Epithelial cell of proximal tubule (primary cell): ENCODE measurements at places on chromosomes 16 and 17.
A peak's percentile ranks its signal among the peaks of the same experiment; 100 is the strongest.

- no peak for DNase-seq
Measured at GRCh38 chr17:68457168-68457538, at the start of gene WIPI1. TSS of gene WIPI1 (minus strand) at chr17:68457496. CDS start at chr17:68457421, 75 bp downstream.

- no peak for DNase-seq
Measured at GRCh38 chr17:27379888-27380533, 76.2 kb upstream of the KSR1 start.

DNA sequence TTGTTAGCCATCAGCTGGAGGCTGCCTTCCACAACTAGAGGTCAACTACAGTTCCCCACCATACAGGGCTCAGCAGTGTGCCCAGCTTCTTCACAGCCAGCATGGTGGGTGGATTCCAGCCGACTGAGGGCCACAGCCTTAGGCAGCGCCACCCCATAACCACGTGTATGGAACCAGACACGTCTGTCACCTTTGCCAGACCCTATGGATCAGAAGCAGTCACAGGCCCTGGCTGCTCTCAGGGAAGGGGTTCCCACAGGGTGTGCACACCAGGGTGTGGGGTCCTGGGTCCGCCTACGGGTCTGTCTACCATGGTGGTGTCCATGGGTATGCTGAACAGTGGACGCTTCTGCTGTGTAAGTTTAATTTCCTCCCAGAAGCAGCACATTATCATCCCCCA, 265.0 kb upstream of the FOXF1 start:
- no peak for DNase-seq

- DNase-seq = no peak
Measured at GRCh38 chr16:15757630-15758251, 99.1 kb downstream of the MYH11 start.

GRCh38 chr17:63268827-63269226, 177.3 kb downstream of the CYB561 start:
- DNase-seq = no peak

- DNase-seq = no peak
Measured at GRCh38 chr17:65780111-65780510, 218.7 kb upstream of the AXIN2 start.

GRCh38 chr17:36768394-36768793, 167.0 kb downstream of the MRM1 start:
- no peak for DNase-seq

GRCh38 chr16:27169511-27170071, 33.7 kb upstream of the KDM8 start:
- no peak for DNase-seq

DNA sequence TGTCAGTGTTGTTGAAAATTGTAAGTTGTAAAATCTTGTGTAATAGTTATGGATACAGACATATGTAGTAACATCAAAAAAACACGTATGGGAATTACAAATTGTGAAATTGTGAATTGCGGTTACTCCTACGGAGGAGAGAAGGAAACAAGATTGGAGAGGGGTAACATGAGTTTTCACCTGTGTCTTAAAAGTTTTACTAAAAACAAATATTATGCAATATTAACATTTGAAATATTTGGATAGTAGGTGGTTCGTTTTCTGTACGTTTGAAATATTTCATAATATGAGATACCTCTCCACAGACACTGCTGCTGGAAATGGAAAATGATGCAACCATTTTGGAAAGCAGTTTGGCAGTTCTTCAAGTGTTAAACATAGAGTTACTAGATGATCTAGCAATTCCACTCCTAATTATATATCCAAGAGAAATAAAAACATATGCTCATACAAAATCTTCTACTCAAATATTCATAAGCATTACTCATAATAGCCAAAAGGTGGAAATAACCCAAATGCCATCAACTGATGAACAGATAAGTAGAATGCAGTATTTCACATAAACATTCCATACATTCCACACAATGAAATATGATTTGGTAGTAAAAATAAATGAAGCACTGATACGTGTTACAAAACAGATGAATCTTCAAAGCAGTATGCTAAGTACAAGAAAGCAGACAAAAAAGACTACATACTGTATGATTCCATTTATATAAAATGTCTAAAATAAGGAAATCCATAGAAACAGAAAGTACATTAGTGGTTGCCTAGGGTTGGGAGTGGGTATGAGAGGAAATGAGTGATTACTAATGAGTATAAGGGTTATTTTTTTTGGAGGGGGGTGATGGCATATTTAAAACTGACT, 40.7 kb upstream of the ABCA10 start:
- DNase-seq = no peak

- DNase-seq = no peak
Measured at GRCh38 chr17:35752945-35753764, at the start of gene GAS2L2. TSS of gene GAS2L2 (minus strand) at chr17:35753239. CDS start at chr17:35752850, 389 bp downstream.

DNA sequence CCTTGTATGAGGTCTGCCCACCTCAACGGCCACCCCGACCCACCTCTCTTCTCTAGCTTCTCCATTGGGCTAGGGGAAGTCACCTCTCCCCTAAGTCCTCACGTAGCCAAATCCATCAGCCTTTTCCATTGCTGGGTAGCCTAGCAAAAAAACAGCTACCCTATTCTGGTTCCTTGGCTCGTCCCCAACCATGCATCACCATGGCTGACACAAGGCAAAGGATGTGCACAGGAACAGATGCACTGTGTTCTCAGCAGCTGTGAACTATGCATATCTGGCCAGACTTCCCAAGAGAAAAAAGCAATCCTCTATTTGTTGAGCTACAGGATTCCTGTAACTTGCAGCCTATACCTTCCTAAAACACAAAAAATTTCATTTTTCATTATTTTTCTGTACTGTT, 22.0 kb upstream of the FLCN start:
- no peak for DNase-seq

DNA sequence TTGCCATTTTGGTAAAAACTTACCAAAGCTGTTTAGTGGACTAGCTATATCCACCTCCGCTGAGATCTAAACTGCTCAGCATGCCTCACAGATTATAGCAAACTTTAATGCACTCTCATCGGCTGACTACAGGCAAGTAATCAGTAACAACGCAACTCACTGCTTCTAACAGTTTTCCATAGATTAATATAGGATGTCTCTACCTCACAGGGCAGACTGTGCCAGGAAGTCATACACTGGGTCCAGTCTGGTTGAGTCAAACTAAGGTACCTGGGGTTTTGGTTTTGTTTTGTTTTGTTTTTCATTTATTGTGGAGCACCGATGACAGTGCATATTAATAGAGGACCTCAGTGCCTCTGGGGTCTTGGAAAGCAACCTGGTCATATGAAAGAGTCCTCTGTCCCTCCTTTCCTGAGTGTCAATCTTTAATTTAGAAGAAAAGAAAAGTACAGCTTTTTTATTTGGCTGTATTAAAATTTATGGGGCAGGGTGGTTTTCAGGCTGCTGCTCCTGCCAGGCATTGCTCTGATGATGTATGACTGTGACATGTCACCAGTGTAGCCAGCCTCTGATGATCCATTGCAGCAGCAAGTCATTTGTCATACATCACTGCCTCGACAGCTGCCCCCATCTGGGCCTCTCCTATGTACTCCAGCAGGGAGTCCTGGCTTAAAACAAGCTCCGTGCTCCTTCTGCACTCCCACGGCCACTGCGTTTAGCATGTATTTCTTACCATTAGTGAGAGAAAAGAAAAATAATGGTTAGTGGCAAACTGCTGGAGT, 854.1 kb downstream of the KCNJ2 start:
- DNase-seq = peak; percentile 6

GRCh38 chr16:19524616-19525384, 1.1 kb downstream of the CCP110 start:
- no peak for DNase-seq

DNA sequence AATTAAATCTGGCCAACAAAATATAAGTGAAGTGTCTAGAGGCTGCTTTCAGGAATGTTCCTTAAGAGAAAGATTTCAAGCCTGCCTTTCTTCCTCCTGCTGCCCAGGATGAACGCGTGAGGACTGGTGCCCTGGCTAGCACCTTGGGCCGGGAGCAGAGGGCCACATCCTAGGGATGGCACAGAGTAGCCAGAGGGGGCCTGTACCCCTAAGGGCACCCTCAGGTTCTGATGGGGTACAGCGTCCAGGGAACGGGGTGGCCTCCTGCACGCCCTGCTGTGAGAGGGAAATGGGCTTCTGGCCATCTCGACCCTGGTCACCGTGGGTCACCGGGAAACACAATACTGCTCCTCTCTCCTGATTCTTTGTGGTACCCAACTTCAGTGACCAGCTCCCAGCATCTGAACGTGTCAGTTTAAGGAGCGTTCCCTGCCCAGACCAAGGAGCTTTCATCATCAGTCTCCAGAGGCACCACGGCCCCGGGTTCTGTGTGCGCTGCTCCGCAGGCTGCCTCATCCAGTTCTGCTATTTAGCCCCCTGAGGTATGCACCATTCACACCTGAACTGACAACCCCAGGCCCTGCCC, 40.3 kb downstream of the MAP1LC3B start:
- no peak for DNase-seq

- no peak for DNase-seq
Measured at GRCh38 chr17:10879190-10879836, 41.4 kb upstream of the PIRT start.

DNA sequence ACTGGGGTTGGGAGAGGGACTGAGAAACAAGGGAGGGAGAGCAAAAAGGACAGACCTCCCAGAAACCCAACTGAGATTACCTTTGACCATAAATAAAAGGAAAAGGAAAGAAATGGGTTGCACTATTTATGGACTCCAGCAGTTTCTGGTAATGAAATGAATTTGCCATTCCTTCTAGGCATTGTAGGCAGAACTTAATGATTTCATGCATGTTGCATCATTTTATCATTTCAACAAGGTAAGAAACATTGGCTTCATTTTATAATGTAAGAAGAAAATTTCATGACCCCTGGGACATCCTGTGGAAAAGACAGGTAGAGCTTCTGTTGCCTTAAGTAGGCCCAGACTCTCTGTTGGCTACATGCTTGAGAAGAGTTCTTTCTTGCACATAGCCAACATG, 8.2 kb upstream of the CDYL2 start:
- no peak for DNase-seq

GRCh38 chr17:74452841-74453661, 13.4 kb upstream of the CD300A start:
- DNase-seq = no peak

- DNase-seq = no peak
Measured at GRCh38 chr16:84891149-84891795, 71.5 kb downstream of the CRISPLD2 start.

- DNase-seq = no peak
Measured at GRCh38 chr17:66335797-66336196, 33.4 kb downstream of the PRKCA start.

- no peak for DNase-seq
Measured at GRCh38 chr16:74026373-74027281, 270.0 kb upstream of the PSMD7 start.

GRCh38 chr16:83711069-83711468, 96.7 kb upstream of the HSBP1 start:
- no peak for DNase-seq

DNA sequence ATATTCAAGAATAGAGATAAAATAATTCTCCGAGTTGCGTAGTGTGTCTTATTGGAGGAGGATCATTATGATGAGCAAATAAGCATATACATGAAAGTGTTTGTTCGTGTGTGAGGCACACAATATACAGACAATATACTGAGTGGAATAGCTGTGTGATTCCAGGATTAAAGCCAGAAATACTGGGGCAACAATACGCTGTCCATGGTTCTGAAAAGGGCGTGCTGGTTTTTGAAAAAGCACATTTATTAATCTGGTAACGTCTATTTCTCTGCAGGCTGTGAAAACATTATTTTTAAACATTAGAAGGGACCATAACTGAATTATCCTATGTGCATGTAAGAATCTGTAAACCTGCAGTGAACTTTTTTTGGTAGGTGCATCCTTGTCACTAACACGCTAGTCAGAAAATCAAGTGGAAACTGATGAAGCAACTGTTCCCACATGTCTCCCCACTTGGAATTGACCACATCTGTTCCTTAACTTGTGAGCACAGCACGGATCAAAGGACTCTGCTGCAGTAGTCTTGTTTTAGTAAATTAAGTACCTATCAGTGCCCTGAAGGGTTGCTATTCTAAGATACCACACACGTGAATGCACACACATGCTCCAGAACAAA, 346.0 kb downstream of the GRIN2A start:
- no peak for DNase-seq

DNA sequence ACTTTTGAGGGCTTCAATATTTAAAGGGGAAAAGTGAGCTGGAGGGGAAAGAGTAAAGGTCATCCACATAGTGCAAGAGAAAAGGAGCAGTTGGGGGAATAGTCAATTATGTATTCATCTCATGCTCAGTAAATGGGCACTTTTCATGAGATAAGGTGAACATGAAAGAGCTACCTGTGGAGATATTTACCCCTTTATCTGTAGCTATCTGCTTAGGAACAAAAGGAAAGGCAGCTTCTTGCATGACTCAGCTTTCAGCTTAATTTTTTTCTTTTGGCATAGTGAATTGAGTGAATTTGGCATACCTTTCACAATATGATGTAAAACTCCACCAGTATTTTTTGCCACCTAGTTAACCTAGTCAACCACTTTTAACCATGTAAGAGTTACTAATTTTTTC, 26.4 kb downstream of the CPD start:
- DNase-seq = no peak

DNA sequence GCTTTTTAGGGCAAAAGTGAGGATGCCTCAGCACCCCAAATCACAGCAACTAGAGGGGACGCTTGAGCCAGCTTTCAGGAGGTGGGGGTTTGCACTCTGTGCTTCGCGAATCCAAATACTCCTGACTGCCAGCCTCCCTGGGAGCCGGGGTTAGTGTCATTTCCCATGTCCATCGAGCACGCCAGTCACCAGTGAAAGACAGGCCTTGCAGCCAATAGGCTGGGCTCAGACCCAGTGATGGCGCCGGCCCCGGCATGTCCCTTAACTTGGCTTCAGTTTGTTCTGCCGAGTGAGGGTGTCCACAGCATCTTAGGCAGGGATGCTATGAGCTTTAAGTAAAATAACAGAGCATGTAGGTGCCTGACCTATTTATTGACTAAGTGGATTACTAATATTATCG, 50.9 kb upstream of the CDC42EP4 start:
- DNase-seq = no peak

DNA sequence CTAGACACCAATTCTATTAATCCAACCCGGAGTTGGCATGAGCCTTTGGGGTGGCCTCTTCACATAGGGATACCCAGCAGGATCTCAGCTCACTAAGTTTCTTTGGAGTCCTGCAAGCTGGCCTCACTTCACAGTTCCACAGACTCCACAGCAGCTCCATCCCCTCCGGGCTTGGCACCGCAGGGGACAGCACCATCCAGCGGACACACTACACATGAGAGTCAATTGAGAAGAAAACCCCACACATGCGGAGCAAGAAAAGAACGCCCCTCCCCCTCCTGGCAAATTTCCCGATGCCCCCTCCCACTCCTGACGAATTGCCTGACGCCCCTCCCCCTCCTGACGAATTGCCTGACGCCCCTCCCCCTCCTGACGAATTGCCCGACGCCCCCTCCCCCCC, 31.1 kb downstream of the KLHDC4 start:
- no peak for DNase-seq

DNA sequence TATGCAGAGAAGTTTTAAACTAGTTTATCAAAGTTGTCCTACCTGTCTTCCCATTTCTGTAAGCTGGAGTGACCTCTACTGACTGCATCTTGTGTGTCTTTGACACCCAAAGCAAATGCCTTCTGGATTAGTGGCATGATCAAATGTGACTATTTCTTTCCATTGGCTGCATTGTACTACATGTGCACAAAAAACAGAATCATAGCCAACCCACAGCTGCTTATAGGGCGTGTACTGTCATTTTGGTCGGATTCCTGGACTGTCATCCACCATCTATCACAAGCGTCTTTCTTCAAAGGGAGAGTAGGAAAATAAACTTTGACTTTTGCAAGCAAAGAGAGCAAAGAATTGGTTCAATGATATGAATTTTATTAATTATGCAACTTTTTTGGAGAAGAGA, 310.6 kb downstream of the MAP2K6 start:
- no peak for DNase-seq
